ENCODE measurements at places on chromosomes 11 and 22.

DNA sequence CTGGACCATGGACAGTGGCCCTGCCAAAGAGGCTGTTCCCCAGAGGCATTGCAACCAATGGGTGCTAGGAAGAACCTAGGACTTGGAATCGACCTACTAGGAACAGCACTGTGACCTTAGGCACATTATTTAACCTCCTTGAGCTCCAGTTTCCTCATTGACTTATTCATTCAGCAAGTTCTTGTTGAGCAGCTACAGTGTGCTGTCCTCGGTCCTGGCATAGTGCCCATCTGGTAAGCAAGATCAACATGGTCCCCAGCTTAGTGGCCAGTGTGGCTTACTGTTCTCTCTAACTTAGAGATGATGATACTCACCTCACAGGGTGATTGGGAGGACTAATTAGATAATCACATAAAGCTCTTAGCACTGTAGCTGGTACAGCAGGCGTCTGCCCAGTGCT is 8.2 kb downstream of the ABCG4 start:
- DNase-seq: no peak

- no peak for DNase-seq
Measured at GRCh38 chr22:45442116-45442515, 28.6 kb downstream of the RIBC2 start.

GRCh38 chr11:34185926-34186841 is 80.8 kb downstream of the NAT10 start:
- DNase-seq: no peak

- DNase-seq: no peak
Measured at GRCh38 chr11:122811721-122812120, 26.6 kb upstream of the CRTAM start.

GRCh38 chr11:57148621-57149020 is 33.1 kb upstream of the LRRC55 start:
- DNase-seq: no peak

DNA sequence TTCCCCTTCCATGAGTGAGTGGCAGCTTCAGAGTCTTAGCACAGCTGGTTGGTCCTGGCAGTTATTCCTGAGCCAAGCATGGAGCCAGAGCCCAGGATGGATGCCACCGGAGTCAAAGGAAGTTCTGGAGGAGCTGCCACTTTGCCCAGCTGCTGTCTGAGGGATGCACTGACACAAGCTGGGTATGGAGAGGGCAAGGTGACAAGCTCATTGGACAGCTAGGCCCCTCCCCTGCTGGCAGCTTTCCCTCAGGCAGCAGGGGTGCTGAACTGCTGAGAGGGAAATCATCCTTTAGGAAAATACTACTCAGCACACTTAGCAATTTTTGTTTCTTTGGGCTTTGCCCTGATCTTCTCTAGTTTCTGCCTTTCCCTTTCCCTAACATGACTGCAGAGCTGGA is 99.3 kb upstream of the SESN3 start:
- no peak for DNase-seq

- no peak for DNase-seq
Measured at GRCh38 chr11:206526-207207, 532 bp downstream of the BET1L start.

DNA sequence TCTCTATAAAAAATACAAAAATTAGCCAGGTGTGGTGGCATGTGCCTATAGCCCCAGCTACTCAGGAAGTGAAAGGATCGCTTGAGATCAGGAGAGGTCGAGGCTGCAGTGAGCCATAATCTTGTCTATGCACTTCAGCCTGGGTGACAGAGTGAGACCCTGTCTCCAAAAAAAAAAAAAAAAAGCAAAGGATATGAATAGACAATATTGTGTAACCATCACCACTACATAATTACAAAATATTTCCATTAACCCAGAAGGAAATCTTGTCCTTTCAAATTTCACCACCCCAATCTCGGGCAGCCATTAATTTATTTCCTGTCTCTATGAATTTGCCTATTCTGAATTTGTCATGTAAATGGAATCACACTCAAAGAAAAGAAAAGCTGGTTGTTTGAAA is 21.2 kb downstream of the RSF1 start:
- DNase-seq: no peak

DNA sequence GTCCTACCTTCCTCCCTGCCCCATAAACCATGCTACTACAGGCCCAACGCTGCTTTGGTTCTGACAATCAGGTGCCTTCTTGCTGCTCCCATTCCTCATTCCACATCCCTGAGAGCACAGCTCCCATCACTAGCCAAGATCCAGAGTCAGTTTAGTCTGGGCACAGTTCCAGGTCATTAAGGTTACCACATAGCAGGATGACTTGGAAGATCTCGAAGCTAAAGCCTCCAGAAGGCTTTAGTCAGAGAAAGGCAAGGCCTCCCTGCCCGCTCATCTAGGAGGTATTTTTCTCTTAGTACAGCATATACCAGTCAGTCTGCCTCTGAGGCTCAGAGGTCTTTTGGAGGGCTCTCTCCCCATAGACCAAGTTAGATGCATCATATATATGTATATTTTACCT is 30.3 kb downstream of the TRIM66 start:
- no peak for DNase-seq

DNA sequence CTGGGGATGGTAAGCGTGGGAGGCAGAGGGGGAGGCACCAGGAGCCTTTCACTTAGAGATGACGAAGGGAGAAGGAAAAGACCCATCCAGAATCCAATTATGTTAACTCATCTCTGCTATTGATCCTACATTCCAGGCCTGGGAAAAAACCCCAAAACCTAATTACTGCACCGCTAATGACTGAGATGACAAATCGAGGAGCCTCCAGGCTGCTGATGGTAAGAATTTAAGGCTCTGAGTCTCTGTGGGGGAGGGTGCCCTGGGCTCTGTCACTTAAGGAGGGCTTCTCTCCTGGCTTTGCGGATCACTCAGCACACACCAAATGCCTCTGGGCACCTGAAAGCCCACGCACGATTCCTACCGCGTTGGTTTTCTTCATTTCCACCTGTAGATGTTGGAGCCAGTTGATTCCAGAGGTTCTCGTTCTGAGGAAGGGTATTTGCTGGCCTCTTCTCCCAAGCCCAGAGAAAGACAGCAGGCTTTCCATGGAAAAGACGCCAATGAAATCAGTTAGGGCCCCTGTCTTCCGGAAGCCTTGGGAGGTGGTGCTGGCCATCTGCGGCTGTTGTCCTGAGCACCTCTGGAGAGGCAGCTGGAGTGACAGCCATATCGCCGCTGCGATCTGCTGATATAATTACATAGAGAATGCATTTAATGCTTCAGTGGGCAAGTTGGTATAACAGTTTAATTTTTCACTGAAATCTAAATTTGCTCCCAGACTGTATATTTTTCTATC is 751.2 kb downstream of the BRD1 start:
- no peak for DNase-seq

DNA sequence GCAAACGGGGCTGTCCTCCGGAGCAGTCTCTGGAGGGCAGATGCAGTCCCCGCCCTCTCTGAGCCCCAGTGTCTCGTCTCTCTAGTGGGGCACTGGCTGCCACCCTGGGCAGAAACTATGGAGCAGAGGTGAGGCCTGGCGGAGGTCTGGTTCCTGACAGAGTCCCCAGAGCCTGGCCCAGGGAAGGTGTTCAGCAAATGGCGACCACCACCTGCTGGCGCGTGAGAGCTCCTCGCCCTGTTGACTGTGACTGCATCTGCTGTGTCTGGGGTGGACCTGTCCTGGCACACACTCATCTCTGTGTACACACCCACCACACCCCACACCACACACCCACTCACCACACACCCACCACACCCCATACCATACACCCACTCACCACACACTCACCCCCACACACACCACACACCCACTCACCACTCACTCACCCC is 18.3 kb upstream of the TTLL12 start:
- no peak for DNase-seq
